Spinal cord (tissue), 10 donors: ENCODE measurements at places on chromosomes 7 and 10.
A peak's percentile ranks its signal among the peaks of the same experiment; 100 is the strongest.

GRCh38 chr10:122054048-122055025 is 65.4 kb downstream of the TACC2 start:
- peak; percentile 30 for DNase-seq
- peaks cover 5% of the 10 kb centered on the region for H3K4me1 ChIP-seq
- no peak overlapping the region for H3K4me3 ChIP-seq
- no peaks in the 10 kb centered on the region for H3K36me3 ChIP-seq
- H3K27ac ChIP-seq = no peak overlapping the region

- DNase-seq = no peak
- no peaks in the 10 kb centered on the region for H3K27me3 ChIP-seq
- no peaks in the 10 kb centered on the region for H3K36me3 ChIP-seq
- H3K4me1 ChIP-seq = no peaks in the 10 kb centered on the region
Measured at GRCh38 chr10:60293581-60294175, 96.0 kb downstream of the ANK3 start.

- peaks cover 53% of the 10 kb centered on the region for H3K4me1 ChIP-seq
- no peaks in the 10 kb centered on the region for H3K27me3 ChIP-seq
- DNase-seq = no peak
- H3K27ac ChIP-seq = peak overlapping the region; percentile 93
Measured at GRCh38 chr10:30782537-30783461, 153.2 kb upstream of the LYZL2 start.

GRCh38 chr10:80170641-80171040 is 34.7 kb downstream of the ANXA11 start:
- no peaks in the 10 kb centered on the region for H3K27me3 ChIP-seq
- DNase-seq = no peak
- no peak overlapping the region for H3K27ac ChIP-seq
- peaks cover 21% of the 10 kb centered on the region for H3K4me1 ChIP-seq

GRCh38 chr10:71766717-71767419 is 6.5 kb downstream of the VSIR start:
- no peak for DNase-seq
- H3K27me3 ChIP-seq = no peaks in the 10 kb centered on the region
- peaks cover 2% of the 10 kb centered on the region for H3K36me3 ChIP-seq
- peak overlapping the region; percentile 65 for H3K27ac ChIP-seq
- peaks cover 48% of the 10 kb centered on the region for H3K4me1 ChIP-seq

GRCh38 chr10:66684581-66684980 is 241.3 kb upstream of the LRRTM3 start:
- H3K36me3 ChIP-seq = no peaks in the 10 kb centered on the region
- no peak overlapping the region for H3K4me3 ChIP-seq
- no peaks in the 10 kb centered on the region for H3K27me3 ChIP-seq
- no peak for DNase-seq
- H3K4me1 ChIP-seq = no peaks in the 10 kb centered on the region
- H3K27ac ChIP-seq = no peak overlapping the region

DNA sequence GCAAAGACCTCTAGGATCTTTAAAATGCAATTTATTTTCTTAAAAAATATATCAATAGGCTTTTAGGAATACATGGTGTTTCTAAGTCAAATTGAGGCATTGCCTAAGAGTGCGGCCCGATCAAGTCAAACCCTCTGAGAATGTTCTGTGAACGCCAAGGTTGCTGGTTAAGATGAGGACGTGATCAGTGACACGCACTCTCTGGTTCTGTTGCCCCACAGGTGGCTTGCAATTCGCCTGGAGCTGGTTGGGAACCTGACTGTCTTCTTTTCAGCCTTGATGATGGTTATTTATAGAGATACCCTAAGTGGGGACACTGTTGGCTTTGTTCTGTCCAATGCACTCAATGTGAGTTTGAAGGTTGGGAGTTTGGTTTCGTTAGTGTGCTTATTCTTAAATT is 59.3 kb downstream of the ABCC2 start:
- DNase-seq = no peak
- H3K27ac ChIP-seq = no peak overlapping the region
- H3K4me1 ChIP-seq = peaks cover 9% of the 10 kb centered on the region
- H3K4me3 ChIP-seq = no peak overlapping the region
- H3K36me3 ChIP-seq = no peaks in the 10 kb centered on the region

DNA sequence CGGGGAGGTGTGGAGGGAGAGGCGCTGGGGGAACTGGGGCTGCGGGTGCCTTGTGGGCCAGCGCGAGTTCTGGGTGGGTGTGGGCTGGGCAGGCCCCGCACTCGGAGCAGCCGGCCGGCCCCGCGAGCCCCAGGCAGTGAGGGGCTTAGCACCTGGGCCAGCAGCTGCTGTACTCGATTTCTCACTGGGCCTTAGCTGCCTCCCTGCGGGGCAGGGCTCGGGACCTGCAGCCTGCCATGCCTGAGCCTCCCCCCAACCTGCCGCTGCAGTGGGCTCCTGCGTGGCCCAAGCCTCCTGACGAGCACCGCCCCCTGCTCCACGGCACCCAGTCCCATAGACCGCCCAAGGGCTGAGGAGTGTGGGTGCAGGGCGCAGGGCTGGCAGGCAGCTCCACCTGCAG is 116.3 kb downstream of the CFTR start:
- peaks cover 3% of the 10 kb centered on the region for H3K36me3 ChIP-seq
- H3K4me1 ChIP-seq = no peaks in the 10 kb centered on the region
- no peak overlapping the region for H3K4me3 ChIP-seq
- no peak for DNase-seq
- H3K27ac ChIP-seq = no peak overlapping the region

- H3K4me1 ChIP-seq = no peaks in the 10 kb centered on the region
- H3K36me3 ChIP-seq = no peaks in the 10 kb centered on the region
- H3K27ac ChIP-seq = no peak overlapping the region
- H3K4me3 ChIP-seq = no peak overlapping the region
- DNase-seq = no peak
Measured at GRCh38 chr10:69104994-69105790, 17.3 kb downstream of the SRGN start.

GRCh38 chr10:36254199-36254598 is 612.1 kb upstream of the FZD8 start:
- DNase-seq = peak; percentile 15
- no peaks in the 10 kb centered on the region for H3K36me3 ChIP-seq
- H3K4me3 ChIP-seq = no peak overlapping the region
- no peak overlapping the region for H3K27ac ChIP-seq

DNA sequence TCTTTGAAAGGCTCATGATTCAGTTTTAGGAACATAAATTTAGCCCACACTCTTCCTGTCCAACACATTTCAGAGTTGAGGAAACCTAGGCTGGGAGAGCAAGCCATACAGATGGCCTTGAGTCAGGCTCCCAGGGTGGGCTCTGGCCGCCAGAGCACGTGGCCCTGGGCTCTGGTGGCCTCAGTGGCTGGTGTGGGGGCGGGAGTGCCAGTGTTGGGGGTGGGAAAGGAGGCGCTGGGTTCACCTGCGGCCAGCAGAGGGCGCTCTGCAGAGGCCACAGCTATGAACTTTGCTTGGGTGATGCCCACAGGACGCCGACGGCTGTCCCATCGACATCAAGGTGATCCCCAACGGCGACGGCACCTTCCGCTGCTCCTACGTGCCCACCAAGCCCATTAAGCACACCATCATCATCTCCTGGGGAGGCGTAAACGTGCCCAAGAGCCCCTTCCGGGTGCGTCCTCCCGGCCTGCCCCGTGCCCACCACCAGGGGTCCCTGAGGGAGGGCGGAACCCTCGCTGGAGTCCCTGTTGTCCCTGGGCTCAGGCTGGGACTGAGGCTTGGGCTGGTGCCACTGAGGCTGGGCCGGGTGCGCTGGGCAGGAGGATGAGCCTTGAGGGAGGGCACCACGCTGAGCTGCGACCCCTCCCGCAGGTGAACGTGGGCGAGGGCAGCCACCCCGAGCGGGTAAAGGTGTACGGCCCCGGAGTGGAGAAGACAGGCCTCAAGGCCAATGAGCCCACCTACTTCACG is 11.9 kb downstream of the FLNC start:
- H3K27ac ChIP-seq = no peak overlapping the region
- H3K4me1 ChIP-seq = peaks cover 10% of the 10 kb centered on the region
- H3K27me3 ChIP-seq = no peaks in the 10 kb centered on the region
- peaks cover 97% of the 10 kb centered on the region for H3K36me3 ChIP-seq
- H3K4me3 ChIP-seq = no peak overlapping the region
- DNase-seq = no peak

DNA sequence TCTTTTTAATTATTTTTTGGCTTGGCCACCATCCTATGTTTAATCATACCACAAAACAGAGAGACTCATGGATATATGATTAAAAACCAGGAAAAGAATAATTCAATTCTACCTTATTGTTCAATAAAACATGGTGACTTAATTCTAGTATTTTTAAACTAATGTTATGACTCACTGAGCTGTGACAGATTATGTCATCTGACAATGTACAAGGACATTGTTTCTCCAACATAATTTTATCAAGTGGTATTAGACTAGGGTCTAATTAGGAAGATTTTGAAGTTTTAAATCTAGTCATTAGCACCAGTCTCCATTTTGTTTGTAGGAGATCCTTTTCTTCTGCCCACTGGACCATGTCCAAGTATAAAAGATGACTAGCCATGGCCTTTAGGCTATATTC is 199.3 kb upstream of the MDFIC start:
- no peak overlapping the region for H3K27ac ChIP-seq
- no peak for DNase-seq
- H3K36me3 ChIP-seq = no peaks in the 10 kb centered on the region

- no peak for DNase-seq
- H3K27ac ChIP-seq = no peak overlapping the region
- H3K4me1 ChIP-seq = peaks cover 4% of the 10 kb centered on the region
- no peaks in the 10 kb centered on the region for H3K36me3 ChIP-seq
- H3K4me3 ChIP-seq = no peak overlapping the region
Measured at GRCh38 chr10:24962995-24963394, 10.6 kb upstream of the PRTFDC1 start.

DNA sequence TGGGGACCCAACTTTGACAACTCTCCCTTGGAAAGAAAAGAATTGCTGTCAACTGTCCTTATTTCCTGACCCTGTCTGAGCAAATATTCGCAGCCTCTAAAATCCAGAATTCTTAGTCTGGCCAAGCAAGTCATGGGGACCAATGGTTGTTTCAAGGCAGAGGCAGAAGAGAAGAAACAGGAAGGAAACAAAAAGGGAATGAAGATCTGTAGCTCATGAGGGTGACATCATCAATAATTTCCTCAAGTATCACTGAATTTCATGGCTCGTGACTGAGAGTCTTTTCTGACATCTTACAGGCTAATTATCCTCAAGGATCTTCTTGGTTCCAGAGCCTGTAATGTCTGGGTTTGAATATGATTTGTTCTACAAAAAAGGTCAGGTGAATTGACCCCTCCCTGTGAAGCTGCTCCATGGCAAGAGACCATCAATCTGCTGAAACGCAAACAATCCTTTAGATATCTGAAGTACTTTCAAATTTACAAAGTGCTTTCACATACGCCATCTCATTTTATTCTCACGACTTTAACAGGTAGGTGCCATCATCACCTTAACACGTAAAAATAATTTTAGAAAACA is 5.8 kb downstream of the CDK6 start:
- no peak overlapping the region for H3K27ac ChIP-seq
- H3K36me3 ChIP-seq = no peaks in the 10 kb centered on the region

GRCh38 chr10:97505152-97505551 is 6.4 kb downstream of the UBTD1 start:
- H3K36me3 ChIP-seq = no peaks in the 10 kb centered on the region
- peaks cover 8% of the 10 kb centered on the region for H3K27me3 ChIP-seq
- peaks cover 5% of the 10 kb centered on the region for H3K4me1 ChIP-seq
- no peak overlapping the region for H3K4me3 ChIP-seq
- no peak overlapping the region for H3K27ac ChIP-seq

- H3K4me3 ChIP-seq = no peak overlapping the region
- peaks cover 2% of the 10 kb centered on the region for H3K27me3 ChIP-seq
- no peaks in the 10 kb centered on the region for H3K4me1 ChIP-seq
- no peak overlapping the region for H3K27ac ChIP-seq
Measured at GRCh38 chr10:75703191-75703854, 271.9 kb downstream of the LRMDA start.

DNA sequence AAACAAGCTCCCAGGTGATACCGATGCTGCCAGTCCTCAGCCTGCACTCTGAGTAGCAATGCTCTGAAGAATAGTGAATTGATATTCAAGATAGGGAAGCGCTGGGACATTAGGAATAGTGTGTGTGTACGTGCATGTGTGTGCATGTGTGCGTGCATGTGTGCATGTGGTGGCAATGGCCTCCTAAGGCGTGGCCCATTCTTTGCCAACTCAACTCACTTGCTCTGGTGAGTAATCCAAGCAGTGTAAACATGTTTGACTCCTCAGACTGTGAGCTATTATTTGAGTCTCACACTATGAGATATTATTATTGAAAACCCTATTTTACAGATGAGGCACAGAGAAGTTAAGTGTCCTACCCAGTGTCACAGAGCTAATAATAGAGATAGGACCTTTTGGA is 186.6 kb downstream of the RAB11FIP2 start:
- no peak overlapping the region for H3K4me3 ChIP-seq
- no peak overlapping the region for H3K27ac ChIP-seq
- H3K36me3 ChIP-seq = no peaks in the 10 kb centered on the region
- H3K4me1 ChIP-seq = no peaks in the 10 kb centered on the region
- DNase-seq = no peak

DNA sequence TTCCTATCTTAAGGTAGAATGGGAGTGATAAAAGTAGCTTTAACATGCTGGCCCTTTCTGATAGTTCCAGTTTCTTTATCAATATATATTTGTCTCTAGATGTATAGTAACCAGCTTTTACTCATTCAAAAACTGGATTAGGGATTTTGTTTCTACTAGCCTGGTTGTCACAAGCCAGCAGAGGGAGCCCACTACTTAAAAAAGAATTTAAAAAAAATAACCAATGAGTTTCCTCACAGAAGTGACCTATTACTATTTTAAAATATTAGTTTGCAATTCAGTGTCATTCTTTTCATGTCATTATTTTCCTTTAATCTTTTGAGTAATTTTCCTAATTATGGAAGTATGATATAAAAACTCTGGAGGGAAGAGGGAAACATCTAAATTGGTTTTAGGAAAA is 142.1 kb downstream of the PHTF2 start:
- H3K27ac ChIP-seq = no peak overlapping the region
- H3K36me3 ChIP-seq = peaks cover 5% of the 10 kb centered on the region
- H3K4me3 ChIP-seq = no peak overlapping the region
- H3K4me1 ChIP-seq = no peaks in the 10 kb centered on the region
- peak; percentile 26 for DNase-seq
- no peaks in the 10 kb centered on the region for H3K27me3 ChIP-seq

GRCh38 chr7:128152721-128153120 is 88.4 kb upstream of the LEP start:
- no peaks in the 10 kb centered on the region for H3K36me3 ChIP-seq
- H3K27me3 ChIP-seq = no peaks in the 10 kb centered on the region
- no peak overlapping the region for H3K4me3 ChIP-seq
- DNase-seq = no peak

DNA sequence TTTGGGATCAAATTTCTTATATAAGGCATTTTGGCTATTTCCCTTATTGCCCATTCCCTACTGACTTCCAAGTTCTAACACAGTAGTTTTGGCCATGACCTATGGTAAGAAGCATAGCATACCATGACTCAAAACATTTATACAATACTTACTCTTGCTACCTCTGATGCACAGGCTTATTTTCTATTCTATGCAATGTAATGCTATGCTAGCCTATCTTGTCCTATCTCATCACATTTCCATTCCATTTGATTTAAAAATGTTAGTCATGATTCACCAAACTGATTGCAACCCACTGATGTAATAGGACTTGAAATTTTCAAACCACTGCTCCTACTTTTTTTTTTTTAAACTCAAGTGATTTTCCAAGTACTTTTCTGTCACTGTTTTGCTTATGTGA is 658.5 kb downstream of the TYW1 start:
- no peak overlapping the region for H3K27ac ChIP-seq
- no peaks in the 10 kb centered on the region for H3K36me3 ChIP-seq
- no peaks in the 10 kb centered on the region for H3K4me1 ChIP-seq
- no peak overlapping the region for H3K4me3 ChIP-seq
- no peak for DNase-seq

- DNase-seq = no peak
- H3K36me3 ChIP-seq = peaks cover 5% of the 10 kb centered on the region
- H3K4me1 ChIP-seq = peaks cover 51% of the 10 kb centered on the region
- H3K27ac ChIP-seq = peak overlapping the region; percentile 93
- H3K4me3 ChIP-seq = peak overlapping the region; percentile 90
- no peaks in the 10 kb centered on the region for H3K27me3 ChIP-seq
Measured at GRCh38 chr10:102120991-102121738, 997 bp upstream of the LDB1 start.
